ENCODE measurements at places on chromosomes 16 and 17.

DNA sequence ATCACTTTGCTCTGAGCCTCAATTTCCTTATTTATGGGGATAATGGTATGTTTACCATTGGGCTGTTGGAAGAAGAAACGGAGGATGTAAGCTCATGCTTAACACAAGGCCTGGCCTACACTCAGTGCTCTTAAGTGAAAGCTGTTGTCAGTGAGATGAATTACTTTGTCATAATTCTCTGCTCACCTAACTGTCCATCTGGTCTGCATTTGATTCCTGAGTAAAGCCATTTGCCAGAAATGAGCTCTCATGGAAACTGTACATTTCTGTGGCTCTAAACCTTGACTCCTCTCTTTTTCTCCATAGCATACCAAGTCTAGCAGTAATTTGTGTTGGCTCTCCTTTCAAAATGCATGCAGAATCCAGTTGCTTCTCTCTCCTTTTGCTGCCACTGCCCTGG, 445.7 kb downstream of the UTP18 start:
- DNase-seq, result no peak

DNA sequence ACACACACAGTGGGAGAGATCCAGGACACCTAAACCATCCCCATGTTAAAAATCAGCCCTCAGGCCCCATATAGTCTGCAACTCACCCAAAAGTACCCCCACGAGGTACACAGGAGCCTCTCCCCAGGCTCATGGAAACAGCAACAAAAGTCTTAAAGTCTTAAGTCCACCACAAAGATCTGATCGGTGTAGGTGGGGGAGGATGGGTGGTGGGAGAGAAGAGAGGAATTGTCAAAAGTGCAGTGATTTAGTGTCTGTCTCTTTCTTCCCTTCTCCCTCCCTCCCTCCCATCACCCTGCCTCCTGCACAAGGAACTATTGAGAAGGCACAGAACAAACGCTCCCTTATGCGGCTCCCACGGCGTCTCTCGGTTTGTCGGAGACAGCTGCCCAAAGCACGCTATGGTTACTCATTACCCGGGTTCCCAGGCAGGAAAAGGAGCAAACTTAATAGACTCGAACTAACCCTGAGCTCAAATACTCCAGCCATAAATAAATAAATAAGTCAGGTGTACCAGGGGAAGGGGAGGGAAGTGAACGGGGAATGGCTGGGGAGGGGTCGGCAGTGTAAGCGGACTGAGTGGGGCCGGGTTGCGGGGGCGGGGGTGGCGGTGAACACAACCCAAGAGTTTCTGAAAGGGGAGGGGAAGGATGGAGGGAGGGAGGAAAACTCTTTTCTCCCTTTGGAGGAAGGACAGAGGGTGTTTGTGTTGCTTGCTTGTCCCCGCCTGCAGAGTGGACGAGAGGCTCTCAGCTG, 477.4 kb downstream of the SLC39A11 start:
- DNase-seq, result no peak

DNA sequence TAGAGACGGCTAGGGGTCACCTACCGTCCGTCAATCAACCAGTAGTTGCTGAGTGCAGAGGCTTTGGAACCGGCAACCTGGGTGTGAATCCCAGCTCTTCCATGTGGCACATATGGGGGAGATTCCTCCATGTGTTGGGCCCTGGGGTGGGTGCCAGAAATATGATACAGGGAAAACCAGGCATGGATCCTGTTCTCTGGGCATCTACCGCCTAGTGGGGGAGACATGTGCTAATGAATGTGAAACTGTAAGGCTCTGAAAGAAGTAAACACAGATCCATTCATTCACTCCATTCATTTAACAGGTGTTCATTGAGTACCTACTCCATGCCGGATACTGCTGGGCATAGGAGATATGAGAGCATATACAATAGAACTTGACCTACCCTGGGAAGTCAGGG, 39.5 kb upstream of the SDK2 start:
- DNase-seq, result no peak

GRCh38 chr16:57045694-57046381, 46.5 kb upstream of the CPNE2 start:
- peak; percentile 70 for DNase-seq

GRCh38 chr16:9845661-9846361, 336.4 kb downstream of the GRIN2A start:
- peak; percentile 30 for DNase-seq

GRCh38 chr16:21226749-21227148, 6.8 kb upstream of the ANKS4B start:
- no peak for DNase-seq

GRCh38 chr16:74842413-74842812, 67.8 kb upstream of the FA2H start:
- no peak for DNase-seq

GRCh38 chr16:58046936-58047335, 21.4 kb downstream of the MMP15 start:
- DNase-seq, result no peak

DNA sequence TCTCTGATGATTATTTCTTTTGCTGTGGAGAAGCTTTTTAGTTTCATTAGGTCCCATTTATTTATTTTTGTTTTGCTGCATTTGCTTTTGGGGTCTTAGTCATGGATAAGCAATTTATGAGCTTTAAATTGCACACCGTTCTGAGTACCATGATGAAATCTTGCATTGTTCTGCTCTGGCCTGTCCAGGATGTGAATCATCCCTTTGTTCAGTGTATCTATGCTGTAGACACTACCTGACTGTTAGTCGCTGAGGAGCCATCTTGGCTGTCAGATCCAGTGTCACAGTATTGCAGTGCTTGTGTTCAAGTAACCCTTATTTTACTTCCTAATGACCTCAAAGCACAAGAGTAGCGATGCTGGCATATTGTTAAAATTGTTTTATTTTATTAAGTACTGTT, 218.0 kb upstream of the CNTNAP4 start:
- DNase-seq, result no peak

- DNase-seq, result no peak
Observed at GRCh38 chr16:81752225-81752875, 26.7 kb upstream of the PLCG2 start.

DNA sequence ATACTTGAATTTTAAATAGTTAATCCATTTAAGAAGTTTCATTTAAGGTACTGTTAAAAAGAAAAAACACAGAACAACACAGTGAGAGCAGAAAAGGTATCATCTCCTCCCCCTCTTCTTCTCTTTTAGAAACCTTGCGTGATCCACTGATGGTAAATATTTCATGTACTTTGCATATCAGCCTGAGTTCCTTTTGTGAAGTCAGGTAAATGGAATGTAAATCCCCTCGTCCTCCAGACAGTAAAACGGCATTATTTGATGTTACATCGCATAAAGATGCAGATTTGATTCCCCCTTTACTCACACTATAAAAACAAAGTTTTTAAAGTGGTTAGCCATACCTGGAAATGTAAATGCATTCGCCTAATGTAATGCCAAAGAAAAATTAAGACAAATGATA, 234.4 kb downstream of the WWOX start:
- DNase-seq, result no peak

- DNase-seq, result no peak
Observed at GRCh38 chr17:56995766-56996165, 17.8 kb downstream of the SCPEP1 start.

DNA sequence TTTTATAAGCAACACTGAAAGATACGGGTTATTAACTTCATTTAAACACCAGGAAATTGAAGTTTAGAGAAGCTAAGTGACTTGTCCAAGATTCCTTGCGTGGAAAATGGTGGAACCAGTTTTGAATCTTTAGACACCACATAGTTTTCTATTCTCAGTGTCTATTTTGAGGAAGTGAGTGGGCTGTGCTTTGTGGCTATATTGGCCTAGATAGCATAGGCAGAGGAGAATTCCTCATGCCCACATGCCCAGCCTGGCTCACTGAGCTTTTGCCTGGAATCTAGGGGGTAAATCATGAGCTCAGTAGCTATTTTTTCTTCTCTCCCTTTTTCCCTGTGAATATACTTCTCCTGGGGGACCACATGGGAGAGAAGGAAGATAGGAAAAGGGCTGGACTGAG, 431.3 kb downstream of the HS3ST3B1 start:
- no peak for DNase-seq

DNA sequence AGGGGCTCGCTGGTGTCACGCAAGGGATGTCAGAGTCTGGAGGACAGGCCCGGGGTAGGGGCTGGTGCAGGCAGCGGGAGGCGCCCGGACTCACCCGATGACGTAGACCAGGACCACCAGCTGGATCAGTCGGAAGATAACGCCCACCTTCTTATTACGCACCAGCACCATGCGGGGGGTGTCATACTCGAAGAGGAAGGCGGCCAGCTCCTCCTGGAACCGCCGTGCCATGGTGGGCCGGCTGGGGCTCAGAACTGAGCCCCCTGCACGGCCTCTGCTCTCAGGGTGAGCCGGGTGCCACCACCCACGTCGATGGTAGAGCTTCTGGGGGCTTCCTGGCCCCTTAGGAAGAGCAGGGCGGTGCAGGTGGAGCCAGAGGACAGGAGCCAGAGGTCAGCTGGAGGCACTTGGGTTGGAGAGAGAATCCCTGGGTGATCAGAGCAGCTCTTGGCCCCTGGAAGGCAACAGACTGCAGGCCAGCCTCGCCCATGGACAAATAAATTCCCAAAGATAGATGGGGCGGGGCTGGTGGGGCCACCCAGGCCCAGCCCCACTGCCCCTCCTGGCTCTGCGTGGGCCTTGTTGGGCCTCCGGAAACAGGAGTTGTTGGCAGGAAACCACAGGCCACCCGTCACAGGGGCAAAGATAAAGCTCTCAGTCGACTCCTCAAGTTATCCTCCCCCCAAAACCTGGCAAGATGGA, at the start of gene P2RX1:
Gene P2RX1, minus strand, starts transcription at position 471 of the 702 bp plus-strand sequence. Its CDS starts 240 bp downstream, at position 231.
- DNase-seq, result peak; percentile 54

DNA sequence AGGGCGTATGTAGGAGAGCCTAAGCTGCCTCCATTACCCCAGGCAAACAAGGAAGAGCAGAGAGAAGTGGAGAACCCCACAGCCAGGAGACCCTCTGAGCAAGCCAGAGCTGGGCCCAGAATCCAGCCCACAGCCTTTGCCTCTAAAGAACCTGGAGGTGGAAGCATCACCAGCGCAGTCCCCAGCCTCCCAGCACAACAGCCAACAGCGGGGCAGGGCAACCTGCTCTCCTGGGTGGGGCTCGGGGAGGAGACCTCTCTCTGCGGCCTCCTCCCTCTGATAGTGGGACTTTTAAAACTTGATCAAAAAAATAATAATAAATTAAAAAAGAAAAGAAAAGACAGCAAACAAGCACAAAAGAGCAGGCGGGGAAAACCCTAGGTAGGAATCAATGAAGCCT, 45.9 kb downstream of the AXIN2 start:
- DNase-seq, result no peak

- DNase-seq, result no peak
Observed at GRCh38 chr17:15464231-15464985, 3.0 kb downstream of the CDRT4 start.

GRCh38 chr16:8110572-8111514, 479.5 kb downstream of the TMEM114 start:
- no peak for DNase-seq

GRCh38 chr17:46865100-46865499, 13.7 kb downstream of the WNT9B start:
- no peak for DNase-seq

DNA sequence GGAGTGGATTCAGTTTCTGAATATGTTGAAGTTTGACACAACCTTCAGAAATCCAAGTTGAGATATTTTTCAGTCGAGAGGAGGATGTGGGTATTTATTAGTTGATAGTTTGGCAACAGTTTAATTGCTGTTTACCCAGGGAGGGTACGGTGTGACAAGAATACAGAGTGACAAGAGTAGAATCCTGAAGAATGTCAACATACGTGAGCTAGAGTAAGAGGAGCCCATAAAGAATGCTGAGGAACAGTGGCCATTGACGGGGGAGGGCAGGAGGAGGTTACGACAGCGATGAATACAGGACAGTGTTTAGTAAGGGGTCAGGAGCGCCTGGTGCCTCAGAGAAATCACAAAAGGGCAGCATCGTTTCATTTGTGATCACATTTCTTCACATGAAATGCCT, 76.5 kb downstream of the AATF start:
- no peak for DNase-seq

GRCh38 chr17:41803049-41804020, 8.4 kb downstream of the P3H4 start:
- no peak for DNase-seq

GRCh38 chr17:60327134-60327900, 64.6 kb downstream of the USP32 start:
- DNase-seq, result no peak

DNA sequence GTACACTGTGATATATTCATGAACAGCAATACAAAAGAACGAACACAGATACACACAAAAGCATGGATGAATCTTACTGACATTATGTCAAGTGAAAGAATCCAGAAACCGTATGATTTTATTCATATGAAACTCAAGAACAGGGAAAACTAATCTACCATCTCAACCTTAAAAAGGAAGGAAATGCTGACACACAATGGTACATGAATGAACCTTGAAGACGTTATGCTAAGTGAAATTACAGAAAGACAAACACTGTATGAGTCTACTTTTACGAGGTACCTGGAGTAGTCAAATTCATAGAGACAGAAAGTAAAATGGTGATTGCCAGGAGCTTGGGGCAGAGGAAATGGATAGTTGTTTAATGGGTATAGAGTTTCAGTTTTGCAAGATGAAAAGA, 8.7 kb upstream of the PRKCB start:
- no peak for DNase-seq

DNA sequence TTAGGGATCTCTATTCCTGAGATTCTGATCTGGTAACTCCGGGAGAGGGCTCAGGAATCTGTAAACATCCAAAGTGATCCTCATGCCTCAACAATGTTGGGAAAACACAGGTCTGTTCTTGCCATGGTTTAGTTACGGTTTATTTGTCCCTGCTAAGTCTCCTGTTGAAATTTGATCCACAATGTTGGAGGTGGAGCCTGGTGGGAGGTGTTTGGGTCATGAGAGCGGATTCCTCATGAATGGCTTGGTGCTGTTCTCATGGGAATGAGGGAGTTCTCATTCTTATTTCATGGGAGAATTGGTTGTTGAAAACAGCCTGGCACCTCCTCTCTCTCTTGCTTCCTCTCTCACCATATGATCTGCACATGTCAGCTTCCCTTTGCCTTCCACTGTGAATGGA, 608.6 kb upstream of the GOT2 start:
- no peak for DNase-seq

- DNase-seq, result peak; percentile 45
Observed at GRCh38 chr17:4679658-4680057, 24.3 kb downstream of the PELP1 start.

- no peak for DNase-seq
Observed at GRCh38 chr17:57288773-57289121, 32.4 kb downstream of the MSI2 start.

GRCh38 chr17:15436473-15437302, 30.7 kb downstream of the CDRT4 start:
- DNase-seq, result peak; percentile 30

GRCh38 chr17:1813088-1813487, 16.6 kb downstream of the SMYD4 start:
- no peak for DNase-seq

- no peak for DNase-seq
Observed at GRCh38 chr17:38538906-38539305, 66.8 kb downstream of the SRCIN1 start.

- no peak for DNase-seq
Observed at GRCh38 chr17:43449470-43450248, 34.1 kb upstream of the DHX8 start.

- no peak for DNase-seq
Observed at GRCh38 chr16:6190776-6191175, 1093.2 kb upstream of the EEF2KMT start.
